ENCODE measurements at places on chromosomes 6 and 20.

DNA sequence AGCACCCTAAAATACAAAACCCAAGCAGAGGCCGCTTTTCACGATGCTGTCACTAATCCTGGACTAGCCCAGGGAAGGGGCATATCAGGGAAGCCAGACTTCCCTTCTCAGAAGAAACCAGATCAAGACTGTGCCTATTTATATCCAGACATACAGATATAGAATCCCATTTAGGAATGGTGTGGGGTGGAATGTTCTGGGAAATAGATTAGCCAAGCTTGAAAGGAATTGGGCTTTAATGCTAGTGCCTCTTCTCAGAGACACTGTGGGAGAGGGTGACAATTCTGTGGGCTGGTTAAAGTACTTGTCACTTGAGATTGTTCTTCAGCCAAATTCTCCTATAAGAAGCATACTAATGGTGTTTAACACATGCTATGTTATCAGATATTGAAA lies 45.5 kb downstream of the SNAP25 start:
- no peak for DNase-seq

GRCh38 chr20:46202766-46203509 lies 84.8 kb downstream of the CD40 start:
- no peak for DNase-seq

- DNase-seq, result no peak
Measured at GRCh38 chr6:11802886-11803590, 24.4 kb upstream of the ADTRP start.

- no peak for DNase-seq
Measured at GRCh38 chr6:17349427-17349826, 44.0 kb upstream of the CAP2 start.

- DNase-seq, result no peak
Measured at GRCh38 chr6:35016502-35017321, 124.4 kb downstream of the TCP11 start.

- no peak for DNase-seq
Measured at GRCh38 chr20:54657268-54657826, 182.0 kb downstream of the DOK5 start.
